ENCODE measurements at places on chromosomes 13 and 19. TPM values are rescaled to one million over a fixed set of nuclear protein-coding genes. Genes with fewer than 3 reads are reported as not detected.
A peak's percentile ranks its signal among the peaks of the same experiment; 100 is the strongest.

Gene ZNF835
- not detected for total RNA-seq

DNA sequence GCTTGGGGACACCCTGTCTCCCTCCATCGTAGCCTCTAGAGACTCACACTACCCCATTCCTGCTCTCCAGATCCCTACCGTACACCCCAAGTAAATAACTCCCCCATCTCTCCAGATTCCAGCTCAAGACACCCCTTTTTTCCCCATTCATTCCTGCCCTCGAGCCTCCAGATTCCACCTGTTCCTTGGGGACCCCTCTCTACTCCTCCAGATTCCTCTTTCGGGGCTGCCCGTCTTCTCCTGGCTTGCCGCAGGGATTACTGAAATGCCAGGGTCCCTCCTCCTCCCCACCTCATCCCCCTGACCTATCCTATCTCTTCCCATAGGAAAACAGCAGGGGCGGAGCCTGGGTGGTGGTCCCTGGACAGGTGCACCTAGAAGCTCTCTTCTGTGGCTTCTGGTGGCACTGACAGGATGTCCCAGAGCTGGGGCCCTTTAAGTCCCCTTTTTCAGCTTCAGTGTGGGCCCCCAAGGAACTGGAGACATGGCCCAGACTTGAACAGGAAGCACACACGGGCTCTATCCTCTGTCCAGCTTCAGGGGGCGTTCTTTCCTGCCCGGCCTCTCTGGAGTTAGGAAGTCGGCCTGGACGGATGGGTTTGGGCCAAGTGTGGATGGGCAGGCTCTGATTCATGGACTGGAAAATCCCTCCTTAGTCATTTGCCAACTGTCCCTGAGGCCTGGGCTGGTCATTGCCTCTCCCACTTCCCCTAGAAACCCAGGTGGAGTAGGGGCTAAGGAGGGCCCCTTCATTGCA, 1.2 kb downstream of the ZSWIM4 start:
- H3K27ac ChIP-seq: peak overlapping the region; percentile 72
- no peaks in the 10 kb centered on the region for H3K27me3 ChIP-seq
- DNase-seq: no peak
- no peaks in the 10 kb centered on the region for H3K36me3 ChIP-seq
- H3K4me1 ChIP-seq: no peaks in the 10 kb centered on the region
- H3K4me3 ChIP-seq: peak overlapping the region; percentile 80

DNA sequence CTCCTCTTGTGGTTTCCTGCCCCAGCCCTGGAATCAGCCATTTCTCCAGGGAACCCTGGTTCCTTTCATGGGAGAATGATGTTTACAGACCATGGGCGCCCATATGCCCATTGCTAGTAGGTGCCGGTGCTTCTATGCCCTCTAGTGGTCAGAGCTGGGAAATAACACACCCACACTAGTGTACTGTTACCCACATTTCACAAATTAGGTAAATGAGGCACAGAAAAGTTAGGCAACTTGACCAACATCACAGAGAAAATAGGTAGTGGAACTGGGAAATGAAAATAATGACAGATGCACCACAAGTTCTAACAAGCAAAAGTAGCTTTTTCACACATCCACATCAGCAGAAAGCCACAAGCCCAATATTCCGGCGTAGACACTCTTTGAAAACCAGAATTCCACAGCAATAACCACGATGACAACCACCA, 1.3 kb upstream of the CEACAM3 start:
- H3K4me1 ChIP-seq: peaks cover 25% of the 10 kb centered on the region
- DNase-seq: peak; percentile 71
- H3K27ac ChIP-seq: no peak overlapping the region
- no peak overlapping the region for H3K4me3 ChIP-seq

Gene ZNF121
- total RNA-seq: 35.5 TPM

- H3K36me3 ChIP-seq: no peaks in the 10 kb centered on the region
- H3K4me1 ChIP-seq: no peaks in the 10 kb centered on the region
- no peak for DNase-seq
- H3K27me3 ChIP-seq: no peaks in the 10 kb centered on the region
- no peak overlapping the region for H3K27ac ChIP-seq
- no peak overlapping the region for H3K4me3 ChIP-seq
Measured at GRCh38 chr13:41909506-41909905, 51.4 kb downstream of the VWA8 start.

DNA sequence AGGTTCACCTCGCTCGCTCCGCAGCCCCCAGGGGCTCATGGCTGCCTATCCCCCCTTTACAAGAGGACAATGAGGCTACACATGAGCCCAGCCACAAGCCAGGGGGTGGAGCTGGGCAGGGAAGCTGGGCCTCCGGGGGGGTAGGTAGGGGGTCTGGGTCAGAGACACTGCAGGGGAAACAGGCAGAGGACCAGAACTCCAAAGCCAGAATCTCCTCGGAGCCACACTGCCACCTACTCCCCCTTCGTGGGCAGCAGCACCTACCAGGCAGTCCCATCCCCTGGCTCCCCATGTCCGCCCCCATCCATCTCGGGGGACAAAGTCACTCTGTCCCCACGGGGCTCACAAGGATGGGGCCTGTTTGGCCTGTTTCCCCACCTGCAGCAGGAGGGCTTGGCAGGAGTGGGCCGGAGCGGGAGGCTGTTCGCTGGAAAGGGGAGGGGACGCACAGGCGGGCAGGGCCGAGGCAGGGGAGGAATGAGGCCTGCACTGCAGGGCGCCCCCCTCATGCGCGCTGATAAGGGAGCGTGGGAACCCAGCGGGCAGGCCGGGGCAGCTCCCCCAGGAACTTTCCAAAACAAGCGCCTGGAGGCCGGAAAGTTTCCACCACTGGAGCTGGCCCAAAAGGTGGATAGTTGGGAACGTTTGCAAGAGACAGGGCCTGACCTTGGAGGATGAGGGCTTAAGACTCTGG, 545 bp upstream of the ISYNA1 start:
- peak overlapping the region; percentile 67 for H3K27ac ChIP-seq
- no peaks in the 10 kb centered on the region for H3K27me3 ChIP-seq
- H3K4me3 ChIP-seq: peak overlapping the region; percentile 75
- peaks cover 10% of the 10 kb centered on the region for H3K4me1 ChIP-seq
- no peaks in the 10 kb centered on the region for H3K36me3 ChIP-seq

DNA sequence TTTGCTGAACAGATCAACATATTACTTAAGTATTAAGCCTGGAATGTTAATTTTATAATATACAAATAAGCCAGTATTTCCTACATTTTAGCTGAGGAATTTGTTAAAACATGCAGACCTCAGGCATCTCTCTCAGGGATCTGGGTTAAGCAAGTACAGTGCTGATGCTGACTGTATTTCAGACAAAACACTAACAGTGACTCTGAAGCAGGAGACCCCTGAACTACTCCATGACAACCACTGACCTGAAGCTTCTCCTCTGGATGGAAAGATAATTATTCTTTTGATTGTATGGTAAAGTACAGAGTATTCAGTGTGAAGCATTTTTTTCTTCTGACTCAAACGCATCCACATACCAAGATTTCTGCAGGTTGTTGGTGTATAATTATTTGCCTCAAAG, 680.8 kb downstream of the LIG4 start:
- H3K27me3 ChIP-seq: no peaks in the 10 kb centered on the region
- no peak overlapping the region for H3K27ac ChIP-seq
- DNase-seq: no peak
- no peaks in the 10 kb centered on the region for H3K36me3 ChIP-seq

DNA sequence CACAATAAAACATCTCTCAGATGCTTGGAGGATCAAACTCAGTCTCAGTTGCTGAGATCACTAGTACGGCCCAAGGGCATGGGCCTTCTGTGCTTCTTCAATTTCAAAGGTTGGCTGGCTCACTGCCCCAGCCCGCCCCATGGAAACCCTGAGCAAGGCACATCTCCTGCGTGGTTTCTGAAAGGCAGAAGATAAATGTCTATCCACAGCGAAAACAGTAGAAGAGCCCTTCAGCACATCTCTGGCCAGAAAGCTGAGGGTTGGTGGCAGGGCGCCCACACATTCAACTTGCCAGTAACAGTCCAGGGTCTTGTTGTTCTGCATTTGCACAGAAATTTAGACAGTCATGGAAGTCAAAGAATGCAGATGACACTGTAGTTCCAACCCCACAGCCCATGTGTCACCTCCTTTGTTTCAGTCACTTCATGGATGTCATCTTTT, 24.0 kb upstream of the KATNAL1 start:
- no peak overlapping the region for H3K4me3 ChIP-seq
- DNase-seq: no peak
- no peaks in the 10 kb centered on the region for H3K36me3 ChIP-seq

Gene ZNF69
- total RNA-seq: 6.4 TPM

GRCh38 chr13:28548872-28549271, 53.9 kb upstream of the FLT1 start:
- H3K36me3 ChIP-seq: no peaks in the 10 kb centered on the region
- no peak overlapping the region for H3K4me3 ChIP-seq
- no peaks in the 10 kb centered on the region for H3K27me3 ChIP-seq

Gene FREM2
- 42.6 TPM for total RNA-seq

- H3K4me3 ChIP-seq: no peak overlapping the region
- no peaks in the 10 kb centered on the region for H3K4me1 ChIP-seq
- no peaks in the 10 kb centered on the region for H3K27me3 ChIP-seq
- no peak for DNase-seq
- no peaks in the 10 kb centered on the region for H3K36me3 ChIP-seq
Measured at GRCh38 chr19:39637891-39638290, 17.8 kb upstream of the LGALS16 start.

GRCh38 chr19:28718909-28719308, 494.0 kb downstream of the UQCRFS1 start:
- no peak overlapping the region for H3K27ac ChIP-seq
- DNase-seq: no peak
- H3K4me3 ChIP-seq: no peak overlapping the region
- H3K27me3 ChIP-seq: no peaks in the 10 kb centered on the region
- H3K36me3 ChIP-seq: no peaks in the 10 kb centered on the region

GRCh38 chr19:11378319-11379189, 4.1 kb downstream of the SWSAP1 start:
- peak; percentile 50 for DNase-seq
- H3K27me3 ChIP-seq: no peaks in the 10 kb centered on the region
- no peak overlapping the region for H3K27ac ChIP-seq
- H3K4me1 ChIP-seq: peaks cover 10% of the 10 kb centered on the region
- H3K4me3 ChIP-seq: no peak overlapping the region

Gene CBLC
- total RNA-seq: 43.6 TPM

GRCh38 chr19:31263328-31263727, 85.9 kb downstream of the TSHZ3 start:
- no peak overlapping the region for H3K4me3 ChIP-seq
- H3K27me3 ChIP-seq: no peaks in the 10 kb centered on the region
- DNase-seq: no peak
- H3K27ac ChIP-seq: no peak overlapping the region
- no peaks in the 10 kb centered on the region for H3K36me3 ChIP-seq
- no peaks in the 10 kb centered on the region for H3K4me1 ChIP-seq

GRCh38 chr13:113882267-113882630, 18.4 kb upstream of the GAS6 start:
- no peak overlapping the region for H3K27ac ChIP-seq
- no peak for DNase-seq
- H3K4me3 ChIP-seq: no peak overlapping the region
- no peaks in the 10 kb centered on the region for H3K27me3 ChIP-seq

- DNase-seq: peak; percentile 59
- H3K36me3 ChIP-seq: no peaks in the 10 kb centered on the region
- peak overlapping the region; percentile 80 for H3K27ac ChIP-seq
- peaks cover 9% of the 10 kb centered on the region for H3K4me1 ChIP-seq
- H3K27me3 ChIP-seq: no peaks in the 10 kb centered on the region
Measured at GRCh38 chr19:36128392-36128736, 11.5 kb upstream of the CAPNS1 start.

- H3K4me1 ChIP-seq: peaks cover 43% of the 10 kb centered on the region
- no peaks in the 10 kb centered on the region for H3K27me3 ChIP-seq
- peak overlapping the region; percentile 58 for H3K27ac ChIP-seq
- H3K36me3 ChIP-seq: peaks cover 4% of the 10 kb centered on the region
- H3K4me3 ChIP-seq: no peak overlapping the region
Measured at GRCh38 chr19:41325947-41326706, 16.2 kb downstream of the CCDC97 start.

DNA sequence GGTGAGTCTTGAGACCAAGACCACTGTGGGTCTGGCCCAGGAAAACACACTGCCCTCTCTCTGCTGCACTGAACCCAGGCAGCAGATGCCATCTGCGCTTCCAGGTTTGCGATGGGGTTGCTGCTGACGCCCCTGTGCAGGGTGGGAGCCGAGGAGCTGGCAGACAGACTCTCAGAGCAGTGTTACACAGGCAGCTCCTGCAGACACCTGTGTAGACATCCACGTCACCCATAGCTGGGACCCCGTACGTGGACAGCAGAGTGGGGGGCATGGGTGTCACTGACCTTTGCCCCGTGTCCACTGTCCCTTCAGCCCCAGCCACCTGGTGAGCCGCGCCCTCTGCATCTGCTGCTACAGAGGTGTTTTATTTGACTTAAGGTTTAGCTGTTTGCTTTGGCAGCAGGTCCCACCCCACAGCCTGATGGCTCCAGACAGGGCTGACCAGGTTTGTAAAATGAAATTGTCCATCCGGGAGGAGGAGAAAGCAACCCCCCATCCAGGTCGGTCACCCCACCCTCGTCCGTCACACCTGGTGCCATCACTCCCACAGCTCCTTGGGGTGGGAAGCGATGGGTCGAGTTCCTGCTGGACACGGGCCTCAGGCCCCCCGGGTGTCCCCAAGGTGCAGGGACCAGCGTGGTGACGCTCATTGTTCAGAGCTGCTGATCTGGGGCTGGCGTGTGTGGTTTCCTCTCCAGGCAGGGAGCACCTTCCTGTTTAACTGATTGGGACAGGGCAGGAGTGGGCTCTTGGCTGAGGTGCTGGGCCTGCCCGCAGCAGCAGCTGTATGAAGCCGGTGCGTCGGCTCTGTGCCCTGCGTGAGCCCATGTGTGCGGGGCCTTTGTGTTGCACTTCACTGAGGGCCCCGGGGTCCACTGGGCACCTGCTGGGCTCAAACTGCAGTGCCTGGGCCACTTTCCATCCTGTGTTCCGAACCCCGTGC, 28.4 kb downstream of the MCF2L start:
- H3K4me1 ChIP-seq: peaks cover 21% of the 10 kb centered on the region
- H3K27ac ChIP-seq: peak overlapping the region; percentile 28
- no peaks in the 10 kb centered on the region for H3K27me3 ChIP-seq
- peak; percentile 25 for DNase-seq

GRCh38 chr13:109254274-109254673, 532.1 kb downstream of the IRS2 start:
- peaks cover 49% of the 10 kb centered on the region for H3K4me1 ChIP-seq
- no peaks in the 10 kb centered on the region for H3K27me3 ChIP-seq
- no peak overlapping the region for H3K4me3 ChIP-seq
- peak overlapping the region; percentile 74 for H3K27ac ChIP-seq
- DNase-seq: no peak

Data from Caco-2 (cell line).